Activated T-cell treated with anti-CD3 and anti-CD28 coated beads, Interleukin-2, amount 50 U/mL, for 72 hours (primary cell): ENCODE measurements at places on chromosomes 5 and 9. TPM values are rescaled to one million over a fixed set of nuclear protein-coding genes. Genes with fewer than 3 reads are reported as not detected.

PKD2L2 gene
- total RNA-seq: 0.74 TPM

PTGER4 gene
- 59.5 TPM for total RNA-seq

- H3K4me3 ChIP-seq: no peak overlapping the region
- H3K27me3 ChIP-seq: no peaks in the 10 kb centered on the region
- H3K27ac ChIP-seq: no peak overlapping the region
- peaks cover 6% of the 10 kb centered on the region for H3K4me1 ChIP-seq
Measured at GRCh38 chr9:79656169-79656568, 84.4 kb downstream of the TLE4 start.

DNA sequence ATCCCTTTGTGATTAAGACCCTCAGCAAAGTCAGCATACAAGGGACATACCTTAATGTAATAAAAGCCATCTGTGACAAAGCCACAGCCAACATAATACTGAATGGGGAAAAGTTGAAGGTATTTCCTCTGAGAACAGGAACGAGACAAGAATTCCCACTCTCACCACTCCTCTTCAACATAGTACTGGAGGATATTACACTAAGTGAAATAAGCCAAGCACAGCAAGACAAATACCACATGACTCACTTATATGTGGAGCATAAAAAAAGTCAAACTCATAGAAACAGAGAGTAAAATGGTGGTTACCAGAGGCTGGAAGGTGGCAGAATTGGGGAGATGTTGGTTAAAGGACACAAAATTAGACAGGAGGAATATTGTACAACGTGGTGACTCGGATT is 118.1 kb upstream of the NFIL3 start:
- H3K27me3 ChIP-seq: peaks cover 31% of the 10 kb centered on the region
- peaks cover 8% of the 10 kb centered on the region for H3K4me1 ChIP-seq
- H3K4me3 ChIP-seq: no peak overlapping the region
- DNase-seq: no peak
- H3K36me3 ChIP-seq: peaks cover 2% of the 10 kb centered on the region

DNA sequence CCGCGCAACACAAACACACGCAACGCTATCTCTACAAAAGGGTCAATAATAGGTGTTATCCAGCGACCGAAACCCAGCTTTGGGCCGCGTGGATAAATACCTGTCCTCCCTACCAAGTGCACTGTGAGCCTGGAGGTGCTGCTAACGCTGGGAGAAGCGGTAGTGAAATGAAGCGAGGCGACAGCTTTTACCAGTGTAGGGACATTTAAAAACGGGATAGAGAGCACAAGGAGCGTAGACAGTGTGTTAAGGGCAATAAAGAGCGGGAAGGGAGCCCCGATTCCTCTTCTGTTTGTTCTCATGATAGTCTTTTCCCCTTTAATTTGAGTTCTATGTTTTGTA is 421 bp upstream of the DEPDC1B start:
- H3K4me1 ChIP-seq: peaks cover 30% of the 10 kb centered on the region
- DNase-seq: no peak
- peak overlapping the region; percentile 98 for H3K4me3 ChIP-seq
- peaks cover 3% of the 10 kb centered on the region for H3K36me3 ChIP-seq
- peaks cover 8% of the 10 kb centered on the region for H3K27me3 ChIP-seq
- H3K27ac ChIP-seq: peak overlapping the region; percentile 91
